ENCODE measurements at places on chromosomes 5 and 9.

DNA sequence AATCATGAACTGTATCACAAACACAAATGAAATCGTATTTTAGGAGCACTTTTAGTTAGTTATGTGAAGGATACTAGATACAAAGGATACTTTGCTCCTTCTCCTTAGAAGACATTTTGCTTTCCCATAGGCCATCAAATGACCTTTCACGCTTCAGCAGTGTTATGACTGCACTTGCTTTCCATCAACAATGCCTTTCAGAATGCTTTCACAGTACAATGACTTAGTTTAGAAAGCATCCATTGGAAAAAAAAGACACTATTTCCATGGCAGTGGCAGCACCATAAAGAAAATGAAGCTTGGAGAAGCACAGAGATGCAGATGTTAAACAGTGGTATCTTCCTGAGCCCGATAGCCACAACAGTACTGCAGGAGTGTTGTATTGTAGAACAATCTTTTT, 203.9 kb downstream of the PCSK1 start:
- DNase-seq, result no peak

DNA sequence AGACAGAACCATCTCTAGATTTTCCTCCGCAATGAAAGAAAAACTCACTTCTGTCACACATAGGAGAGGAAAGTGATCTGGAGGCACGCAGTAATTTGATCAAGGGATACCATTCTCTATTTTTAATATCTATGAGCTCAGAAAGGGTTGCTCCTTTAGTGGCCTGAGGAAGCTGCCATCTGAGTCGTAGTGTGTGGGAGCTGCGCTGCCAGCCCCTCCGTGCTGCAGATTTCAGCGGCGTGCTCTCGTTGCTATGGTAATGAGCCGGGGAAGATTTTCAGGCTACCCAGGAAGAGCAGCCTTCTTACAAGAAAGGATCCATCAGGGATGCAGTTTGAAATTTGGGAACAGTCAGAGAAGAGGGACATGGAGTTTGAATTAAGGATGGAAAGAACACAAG, 17.1 kb upstream of the GOLM1 start:
- no peak for DNase-seq

GRCh38 chr5:20619591-20619990, 631.6 kb upstream of the CDH18 start:
- no peak for DNase-seq

DNA sequence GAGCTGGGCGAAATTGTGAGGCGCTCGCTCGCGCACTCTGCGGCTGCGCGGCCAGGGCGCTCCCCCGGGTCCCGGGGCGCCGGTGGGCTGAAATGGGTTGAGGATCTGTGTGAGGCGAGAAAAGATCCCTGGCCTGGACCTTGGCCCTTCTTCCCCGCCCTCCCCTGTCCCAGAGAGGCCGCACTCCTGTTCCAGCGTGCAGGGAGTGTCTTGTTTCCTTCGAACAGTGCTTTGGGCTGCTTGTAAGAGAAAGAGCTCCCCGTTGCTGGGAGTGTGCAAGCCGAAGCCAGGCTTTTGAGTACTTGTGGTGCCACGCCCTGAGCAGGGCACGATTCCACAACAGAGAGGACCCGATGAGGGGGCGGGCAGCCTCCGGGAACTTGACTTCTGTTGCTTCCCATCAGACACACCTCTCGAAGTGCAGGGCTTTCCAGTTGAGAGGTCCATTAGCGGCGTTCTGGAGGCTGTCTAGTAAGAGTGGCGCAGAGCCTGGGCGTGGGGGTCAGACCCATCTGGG, 535 bp downstream of the DOLPP1 start:
- no peak for DNase-seq

DNA sequence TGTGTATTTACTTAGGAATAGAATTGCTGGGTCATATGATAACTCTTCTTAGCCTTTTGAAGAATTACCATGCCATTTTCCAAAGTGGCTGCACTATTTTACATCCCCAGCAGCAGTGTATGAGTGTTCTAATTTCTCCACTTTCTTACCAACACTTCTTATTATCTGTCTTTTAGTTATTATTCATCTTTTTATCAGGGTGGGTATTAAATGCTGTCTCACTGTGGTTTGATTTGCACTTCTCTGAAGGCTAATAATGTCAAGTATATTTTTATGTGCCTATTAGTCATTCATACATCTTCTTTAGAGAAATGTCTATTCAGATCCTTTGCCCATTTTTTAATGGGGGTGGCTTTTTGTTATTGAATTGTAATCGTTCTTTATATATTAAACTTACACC, 36.8 kb downstream of the SLC1A3 start:
- no peak for DNase-seq

GRCh38 chr9:113738496-113738892, 137.6 kb upstream of the ZNF618 start:
- DNase-seq, result no peak

GRCh38 chr9:126511411-126511810, 102.3 kb upstream of the LMX1B start:
- no peak for DNase-seq

DNA sequence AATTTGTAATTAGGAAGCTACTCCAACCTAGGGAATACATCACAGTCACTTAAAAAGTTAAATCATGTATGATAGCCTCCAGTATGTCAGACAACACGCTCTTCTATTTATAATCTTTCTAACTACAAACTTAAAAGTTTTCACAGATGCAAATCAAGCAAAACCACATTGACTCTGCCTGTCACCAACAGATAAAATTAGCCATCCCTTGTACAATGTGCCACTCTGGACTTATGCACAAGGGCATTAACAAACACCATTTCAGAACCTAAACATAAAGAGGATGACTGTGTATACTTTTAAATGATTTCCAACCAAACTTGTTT, 14.7 kb downstream of the ERP44 start:
- DNase-seq, result no peak

- DNase-seq, result peak; percentile 23
These were observed 28.3 kb downstream of the LRRC70 start for GRCh38 chr5:62606878-62607277.

GRCh38 chr9:114515528-114515927, 10.3 kb upstream of the WHRN start:
- no peak for DNase-seq

DNA sequence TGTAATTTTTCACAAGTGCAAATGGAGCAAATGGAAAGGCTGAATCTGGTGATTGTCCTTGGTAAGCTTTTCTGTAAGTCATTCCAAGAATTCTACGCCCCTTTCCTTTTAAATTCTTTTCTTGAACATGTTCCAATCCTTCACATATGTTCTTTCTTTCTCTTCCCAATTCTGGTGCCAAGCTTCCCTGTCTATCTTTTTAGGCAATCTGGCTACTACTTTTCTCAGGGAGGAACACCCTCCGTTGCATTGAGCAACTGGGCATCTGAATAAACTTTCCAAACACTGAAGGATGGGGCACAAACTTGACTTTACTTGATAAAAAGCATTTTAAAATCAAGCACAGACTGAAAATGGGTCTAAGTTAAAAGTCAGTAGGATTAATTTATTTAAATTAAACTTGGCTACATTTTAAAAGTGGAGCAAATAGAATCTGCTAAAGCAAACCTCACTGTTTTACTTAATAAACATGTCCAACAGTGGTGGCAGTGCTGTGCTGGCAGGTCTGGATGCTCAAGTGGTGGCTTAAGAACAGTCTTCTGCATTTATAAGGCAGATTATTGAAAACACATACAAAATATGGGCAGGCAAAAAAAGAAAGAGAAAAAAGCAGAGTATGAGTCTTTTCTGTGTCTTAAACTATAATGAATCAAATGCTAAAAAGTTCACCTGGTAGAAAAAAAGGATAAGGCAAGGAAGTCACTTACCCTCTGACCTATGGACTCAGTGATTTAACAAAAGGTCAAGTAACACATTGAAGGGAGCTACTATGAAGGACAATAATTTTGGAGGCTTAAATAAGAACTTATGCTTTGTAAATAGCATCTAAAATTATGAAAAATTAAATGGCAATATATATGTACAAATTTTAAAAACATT, 5.4 kb downstream of the ELL2 start:
- DNase-seq, result no peak

GRCh38 chr9:99569840-99570239, 251.8 kb upstream of the NR4A3 start:
- no peak for DNase-seq

GRCh38 chr9:73736270-73736669, 584.6 kb downstream of the ANXA1 start:
- DNase-seq, result no peak
